Amniotic epithelial cell (primary cell): ENCODE measurements at places on chromosomes 4 and X.

- no peak for DNase-seq
Observed at GRCh38 chr4:58981828-58982227, 1871.6 kb upstream of the IGFBP7 start.

DNA sequence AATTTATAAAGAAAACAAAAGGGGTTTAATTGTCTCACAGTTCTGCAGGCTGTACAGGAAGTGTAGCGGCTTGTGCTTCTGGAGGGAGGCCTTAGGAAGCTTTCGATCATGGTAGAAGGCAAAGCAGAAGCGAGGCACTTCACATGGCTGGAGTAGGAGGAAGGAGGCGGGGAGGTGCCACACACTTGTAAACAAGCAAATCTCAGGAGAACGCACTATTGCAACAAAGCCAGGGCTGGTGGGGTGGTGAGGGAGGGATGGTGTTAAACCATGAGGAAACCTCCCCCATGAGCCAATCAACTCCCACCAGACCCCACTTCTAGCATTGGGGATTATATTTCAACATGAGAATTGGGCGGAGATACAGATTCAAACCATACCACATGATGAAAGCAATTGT is 1116.3 kb downstream of the FAT4 start:
- DNase-seq: no peak

DNA sequence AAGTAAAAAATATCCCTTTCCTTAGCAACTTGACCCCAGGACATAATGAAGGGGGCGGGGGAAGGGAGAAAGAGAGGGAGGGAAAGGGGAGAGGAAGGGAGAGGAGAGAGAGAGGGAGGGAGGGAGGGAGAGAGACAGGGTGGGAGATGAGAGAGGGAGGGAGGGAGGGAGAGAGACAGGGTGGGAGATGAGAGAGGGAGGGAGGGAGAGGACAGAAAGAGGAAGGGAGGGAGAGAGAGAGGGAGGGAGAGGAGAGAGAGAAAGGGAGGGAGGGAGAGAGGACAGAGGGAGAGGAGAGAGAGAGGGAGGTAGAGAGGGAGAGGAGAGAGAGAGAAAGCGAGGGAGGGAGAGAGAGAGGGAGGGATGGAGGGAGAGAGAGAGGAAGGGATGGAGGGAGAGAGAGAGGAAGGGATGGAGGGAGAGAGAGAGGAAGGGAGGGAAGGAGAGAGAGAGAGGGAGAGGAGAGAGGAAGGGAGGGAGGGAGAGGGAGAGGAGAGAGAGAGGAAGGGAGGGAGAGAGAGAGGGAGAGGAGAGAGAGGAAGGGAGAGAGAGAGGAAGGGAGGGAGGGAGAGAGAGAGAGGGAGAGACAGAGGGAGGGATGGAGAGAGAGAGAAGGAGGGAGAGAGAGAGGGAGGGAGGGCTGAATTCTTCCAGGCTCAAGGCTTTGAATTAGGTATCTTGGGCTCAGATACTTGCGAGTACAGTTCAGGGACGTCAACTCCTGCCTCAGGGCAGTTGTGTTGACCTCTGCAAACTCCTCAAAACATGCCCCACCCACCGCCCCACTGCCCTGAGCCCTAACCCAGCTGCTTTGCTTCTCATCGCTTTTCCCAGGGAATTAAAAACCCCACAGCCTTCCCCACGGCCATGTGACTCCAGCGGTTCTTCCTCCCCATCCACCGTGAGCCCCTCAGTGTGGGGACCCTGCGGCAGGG is 40.0 kb upstream of the ADRA2C start:
- DNase-seq: no peak

DNA sequence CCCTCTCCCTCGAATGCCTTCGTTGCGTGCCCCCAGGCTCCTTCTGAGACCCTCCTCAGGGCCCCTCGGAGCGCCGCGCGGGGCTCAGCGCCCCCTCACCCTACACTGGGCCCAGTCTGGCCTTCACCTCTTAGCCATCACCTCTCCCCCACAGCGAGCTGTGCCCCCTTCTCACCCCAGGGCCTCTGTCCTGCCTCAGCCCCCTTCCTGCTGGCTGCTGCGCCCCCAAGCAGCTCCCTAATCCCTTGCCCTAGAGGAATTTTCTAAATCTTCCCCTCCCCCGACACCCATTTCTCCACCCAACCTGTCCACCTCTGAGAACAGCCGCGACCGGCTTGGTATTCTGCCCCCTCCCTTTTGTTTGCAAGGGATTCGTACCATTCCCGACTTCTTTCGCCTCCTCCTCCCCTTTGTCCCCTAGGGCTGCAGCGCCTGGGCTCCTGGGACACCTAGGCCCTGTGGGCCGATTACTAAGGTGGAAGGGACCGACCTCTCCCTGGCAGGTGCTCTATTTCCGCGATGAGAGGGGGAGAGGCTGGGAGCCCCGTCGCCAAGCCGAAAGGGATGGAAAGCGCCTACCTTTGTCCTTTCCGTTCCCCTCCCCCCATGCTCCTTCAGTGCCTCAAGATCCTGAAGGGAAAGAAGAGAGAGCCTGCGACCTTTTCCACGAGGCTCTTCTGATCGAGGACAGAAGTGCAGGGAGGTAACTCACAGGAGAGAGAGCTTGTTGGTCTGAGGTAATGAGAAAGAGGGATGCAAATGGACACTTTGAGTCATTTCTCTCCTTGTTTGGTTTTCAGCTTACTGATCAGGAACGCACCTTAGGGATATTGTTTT is 10.9 kb downstream of the DLG3 start:
- DNase-seq: no peak

GRCh38 chrX:72121383-72121782 is 10.3 kb downstream of the RTL5 start:
- DNase-seq: peak; percentile 42

DNA sequence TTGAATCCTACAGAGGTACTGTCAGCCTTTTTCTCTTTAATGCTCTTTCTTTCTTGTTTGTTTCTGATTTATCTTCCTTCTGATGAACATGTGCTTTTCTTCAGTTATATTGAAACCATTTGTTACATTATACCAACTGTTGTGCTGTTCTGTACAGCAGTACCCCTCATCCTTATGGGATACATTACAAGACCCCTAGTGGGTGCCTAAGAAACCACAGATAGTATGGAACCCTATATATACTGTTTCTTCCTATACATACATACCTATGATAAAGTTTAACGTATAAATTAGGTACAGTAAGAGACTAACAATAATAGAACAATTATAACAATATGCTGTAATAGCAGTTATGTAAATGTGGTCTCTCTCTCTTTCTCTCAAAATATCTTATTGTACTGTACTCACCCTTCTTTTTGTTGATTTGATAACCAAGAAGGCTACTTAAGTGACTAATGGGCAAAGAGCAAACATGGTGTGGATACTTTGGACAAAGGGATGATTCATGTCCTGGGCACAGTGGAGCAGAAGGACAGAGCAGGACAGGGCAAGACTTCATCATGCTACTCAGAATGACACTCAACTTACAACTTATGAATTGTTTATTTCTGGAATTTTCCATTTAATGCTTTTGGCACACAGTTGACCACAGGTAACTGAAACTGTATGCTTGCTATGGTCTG is 10.7 kb upstream of the YIPF7 start:
- DNase-seq: no peak

- no peak for DNase-seq
Observed at GRCh38 chr4:111652986-111653385, 492.3 kb upstream of the FAM241A start.

DNA sequence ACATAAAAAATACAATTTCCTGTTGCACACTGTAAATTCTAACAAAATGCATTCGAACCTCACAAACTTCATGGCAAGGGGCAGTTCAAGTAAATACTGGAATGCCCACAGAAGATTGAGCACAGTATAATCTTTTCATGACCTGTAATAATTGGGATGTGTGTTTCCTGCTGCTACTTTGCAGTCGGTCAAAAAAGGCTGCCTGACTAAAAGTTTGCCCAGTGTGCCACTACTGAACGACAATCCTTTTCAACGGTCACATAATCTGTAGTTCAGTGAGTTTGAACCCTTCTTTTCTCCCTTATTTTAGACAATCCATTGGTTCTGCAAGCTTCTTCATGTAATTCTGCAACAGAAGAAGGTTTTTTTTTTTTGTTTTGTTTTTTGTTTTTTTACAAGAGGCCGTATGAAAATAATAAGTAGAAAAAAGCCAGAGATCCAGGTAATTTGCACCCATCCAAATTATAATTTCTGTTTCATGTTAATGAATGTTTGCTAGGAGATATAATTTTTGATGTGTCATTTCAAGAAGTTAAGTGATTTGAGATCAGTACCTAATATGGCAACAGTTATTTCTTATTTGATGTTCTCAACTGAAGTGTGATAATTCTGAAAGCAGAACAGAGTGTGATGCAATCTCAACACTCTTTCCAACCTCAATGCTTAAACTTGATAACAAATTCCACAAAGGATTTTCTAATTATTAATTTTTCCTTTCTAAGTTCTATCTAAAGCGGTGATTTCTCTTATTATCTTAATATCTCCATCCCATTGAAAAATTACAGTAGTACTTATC is 237.6 kb downstream of the FSTL5 start:
- DNase-seq: peak; percentile 14

GRCh38 chr4:58136604-58137003 is 1026.4 kb upstream of the IGFBP7 start:
- no peak for DNase-seq

- no peak for DNase-seq
Observed at GRCh38 chr4:183426507-183426906, 17.9 kb upstream of the CDKN2AIP start.

- no peak for DNase-seq
Observed at GRCh38 chr4:154344686-154345085, 146.9 kb downstream of the DCHS2 start.

DNA sequence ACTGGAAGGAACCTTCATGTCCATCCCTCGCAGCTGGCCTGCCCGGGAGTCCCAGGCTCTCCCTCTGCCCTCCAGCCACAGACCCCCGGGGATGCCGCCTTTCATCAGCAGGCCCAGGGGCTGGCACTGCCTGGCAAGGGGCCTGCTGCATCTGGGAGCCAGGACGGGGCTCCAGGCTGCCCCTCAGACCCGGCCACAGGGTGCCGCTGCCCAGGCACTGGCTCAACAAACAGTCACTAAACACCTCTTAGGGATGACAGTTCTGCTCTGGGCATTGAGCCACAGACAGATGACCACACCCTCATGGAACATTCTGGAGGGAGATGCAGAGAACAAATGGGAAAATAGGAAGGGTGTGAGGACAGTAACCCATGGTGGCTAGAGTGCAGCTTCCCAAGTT is 109.3 kb downstream of the HMX1 start:
- no peak for DNase-seq

DNA sequence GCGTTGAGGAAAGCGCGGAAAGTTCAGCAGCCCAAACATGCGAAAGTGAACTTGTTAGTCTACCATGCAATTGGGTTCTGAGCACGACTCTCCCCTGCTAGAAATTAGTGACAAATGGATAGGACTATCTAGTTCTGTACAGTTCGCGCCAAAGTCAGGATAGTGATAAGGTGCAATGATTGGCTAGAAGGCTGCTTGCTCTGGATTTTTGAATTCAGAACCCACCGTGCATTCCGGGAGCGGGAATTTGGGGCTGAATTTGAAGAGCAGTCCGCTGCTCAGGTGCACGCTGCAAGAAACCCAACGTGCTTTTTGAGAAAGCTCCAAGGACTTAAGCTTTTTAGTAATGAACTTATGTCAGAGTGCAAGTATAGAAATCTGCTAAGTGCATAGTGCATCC is 732 bp upstream of the ESX1 start:
- DNase-seq: no peak

GRCh38 chrX:130173190-130173895 is 1.6 kb downstream of the RAB33A start:
- peak; percentile 89 for DNase-seq

DNA sequence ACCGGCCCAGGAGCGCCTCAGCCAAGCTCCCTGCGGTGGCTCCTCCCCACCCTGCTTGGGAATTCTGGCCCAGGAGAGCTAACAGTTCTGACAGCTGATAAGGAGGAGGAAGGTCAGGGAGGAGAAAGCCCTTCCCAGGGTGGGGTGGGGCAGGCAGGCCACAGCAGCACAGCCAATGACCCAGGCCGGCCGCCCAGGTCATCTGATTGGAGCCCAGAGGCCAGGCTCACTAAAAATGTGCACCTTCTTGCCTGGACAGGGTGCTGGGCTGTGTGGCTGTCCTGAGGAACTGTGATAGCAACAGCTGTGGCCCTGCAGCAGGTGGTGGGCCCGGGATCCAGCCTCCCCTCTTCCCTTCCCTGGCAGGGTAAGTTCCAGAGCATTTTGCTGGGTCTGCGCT is 17.2 kb upstream of the SH3TC1 start:
- no peak for DNase-seq
